Esophagus squamous epithelium (tissue), 5 donors: ENCODE measurements at places on chromosomes 3 and 15.

- no peak for DNase-seq
Observed at GRCh38 chr3:82080261-82080660, 318.8 kb upstream of the GBE1 start.

GRCh38 chr15:42494998-42495360 lies 455 bp upstream of the SNAP23 start:
- DNase-seq, result no peak

- DNase-seq, result no peak
Observed at GRCh38 chr3:65855370-65856100, 183.2 kb downstream of the MAGI1 start.

- DNase-seq, result no peak
Observed at GRCh38 chr3:105876780-105877327, 8.0 kb upstream of the CBLB start.

DNA sequence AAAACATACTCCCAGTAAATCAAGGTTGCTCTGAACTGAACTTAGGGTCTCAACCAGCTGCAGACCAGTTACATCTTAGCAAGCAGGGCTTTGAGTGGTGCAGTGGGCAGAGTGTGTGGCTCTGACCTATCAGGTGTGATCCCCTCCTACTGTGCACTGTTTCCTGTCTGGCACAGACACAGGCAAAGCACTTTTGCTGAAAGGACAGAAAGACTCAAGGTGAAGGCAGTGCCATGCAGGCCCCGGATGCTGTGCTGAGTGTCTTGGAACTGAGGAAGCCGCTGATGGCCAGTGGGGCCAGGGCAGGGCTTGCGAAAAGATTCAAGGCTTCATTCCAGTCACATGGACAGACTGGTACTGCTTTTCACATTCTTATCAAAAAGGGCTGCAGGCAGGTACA lies 85.2 kb downstream of the CACNA1D start:
- DNase-seq, result no peak

- DNase-seq, result no peak
Observed at GRCh38 chr15:58257776-58258325, 119.7 kb downstream of the AQP9 start.

DNA sequence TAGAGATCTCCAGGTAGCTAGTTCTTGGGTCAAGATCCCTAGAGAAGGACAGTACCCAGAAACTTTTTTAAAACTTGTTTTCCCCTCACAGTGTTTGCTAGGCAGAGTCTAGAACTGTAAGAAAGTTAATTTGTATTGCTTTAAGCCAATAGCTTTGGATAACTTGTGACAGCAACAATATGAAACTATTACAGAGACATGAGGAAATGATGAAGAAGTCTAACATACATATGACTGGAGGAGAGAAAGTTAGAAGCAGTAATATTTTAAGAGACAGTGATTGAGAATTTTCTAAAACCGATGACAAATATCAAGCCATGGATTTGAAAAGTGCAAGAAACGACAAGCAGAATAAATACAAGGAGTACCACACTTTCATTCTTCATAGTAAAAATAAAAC lies 10.0 kb downstream of the HMG20A start:
- no peak for DNase-seq

GRCh38 chr3:49775538-49775937 lies 10.8 kb downstream of the IP6K1 start:
- DNase-seq, result no peak

- DNase-seq, result no peak
Observed at GRCh38 chr3:87158823-87159222, 68.3 kb upstream of the CHMP2B start.

DNA sequence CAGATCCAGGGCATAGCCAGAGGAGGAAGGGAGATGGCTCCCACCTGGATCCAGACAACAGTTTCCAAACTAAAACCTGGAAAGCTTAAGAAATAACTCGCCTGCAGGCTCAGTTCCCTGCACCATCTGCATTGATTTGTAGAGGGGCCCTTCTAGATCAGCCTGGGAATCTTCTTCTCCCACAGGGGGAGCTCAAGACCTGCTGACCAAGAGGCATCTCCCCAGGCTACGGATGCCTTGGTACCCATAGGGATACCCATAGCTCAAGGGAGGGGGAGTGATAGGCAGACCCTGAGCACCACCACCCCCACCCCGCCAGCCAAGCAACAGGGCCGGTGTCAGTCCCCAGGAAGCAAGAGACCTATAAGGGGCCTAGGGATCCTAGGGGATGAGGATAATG lies 28.0 kb upstream of the DCLK3 start:
- no peak for DNase-seq

DNA sequence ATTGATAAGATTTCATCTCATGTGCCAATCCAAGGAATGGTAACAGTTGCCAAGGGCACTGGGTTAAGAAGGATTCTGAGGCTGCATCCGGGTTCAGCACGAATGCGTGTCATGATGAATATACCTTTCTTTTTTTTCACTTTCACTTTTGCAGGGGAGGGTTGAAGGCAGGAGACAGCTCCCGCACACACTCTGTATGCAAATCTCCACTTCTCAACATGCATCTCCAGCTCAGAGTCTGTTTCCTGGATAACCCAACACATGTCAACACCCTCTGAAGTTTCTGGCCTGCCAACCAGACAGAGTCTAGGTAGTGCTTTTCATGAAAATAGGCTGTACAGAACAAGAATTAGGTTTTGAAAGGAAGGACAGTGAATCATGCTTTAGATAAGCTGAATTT lies 21.6 kb downstream of the B4GALT4 start:
- no peak for DNase-seq

DNA sequence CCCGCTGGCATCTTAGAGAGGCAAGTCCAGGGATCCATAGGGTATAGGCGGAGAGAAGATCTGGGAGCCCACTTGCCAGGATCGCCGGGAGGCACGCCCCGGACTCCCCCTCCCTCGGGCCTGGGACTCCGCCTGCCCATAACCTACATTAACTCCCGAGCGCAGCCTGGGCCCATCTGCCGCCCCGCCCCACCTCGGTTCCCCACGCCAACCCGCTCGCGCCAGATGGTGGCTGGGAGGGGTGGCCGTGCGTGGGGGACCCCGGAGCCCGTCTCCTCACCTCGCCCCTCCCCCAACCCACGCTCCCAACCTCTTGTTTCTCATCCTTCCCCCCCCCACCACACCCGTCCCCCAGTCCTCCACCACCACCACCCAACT lies 1.7 kb upstream of the DLL4 start:
- DNase-seq, result no peak

DNA sequence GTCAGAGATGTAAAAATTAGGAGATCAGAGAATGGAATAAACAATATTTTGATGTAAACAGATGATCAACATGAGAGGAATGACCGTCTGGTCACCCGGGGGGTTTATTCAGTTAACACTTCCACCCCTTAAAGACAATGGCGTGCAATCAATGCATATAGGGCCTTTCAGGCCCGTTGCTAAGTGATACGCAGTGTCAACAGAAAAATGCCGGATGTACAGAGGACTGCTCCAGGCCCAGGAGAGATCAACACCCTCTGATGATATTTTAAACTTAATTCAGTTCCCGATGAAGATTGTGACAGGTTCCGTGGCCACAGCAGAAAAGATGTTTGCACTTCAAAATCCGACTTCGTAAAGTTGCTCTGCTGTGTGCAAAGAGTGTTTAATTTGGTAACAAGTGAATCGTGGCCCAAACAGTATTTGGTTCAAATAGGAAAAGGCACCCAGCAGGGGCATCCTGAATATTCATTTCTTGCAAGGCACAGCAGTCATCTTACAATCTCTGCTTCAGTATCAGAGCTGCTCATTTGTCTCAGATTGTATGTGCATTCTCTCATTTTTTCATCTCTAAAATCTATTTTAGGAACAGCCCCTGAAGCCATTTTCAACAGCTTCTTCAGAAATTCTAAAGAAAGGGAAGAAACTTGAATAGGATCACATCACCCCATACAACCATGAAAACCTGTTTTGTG lies 72.6 kb downstream of the FOXB1 start:
- DNase-seq, result no peak

DNA sequence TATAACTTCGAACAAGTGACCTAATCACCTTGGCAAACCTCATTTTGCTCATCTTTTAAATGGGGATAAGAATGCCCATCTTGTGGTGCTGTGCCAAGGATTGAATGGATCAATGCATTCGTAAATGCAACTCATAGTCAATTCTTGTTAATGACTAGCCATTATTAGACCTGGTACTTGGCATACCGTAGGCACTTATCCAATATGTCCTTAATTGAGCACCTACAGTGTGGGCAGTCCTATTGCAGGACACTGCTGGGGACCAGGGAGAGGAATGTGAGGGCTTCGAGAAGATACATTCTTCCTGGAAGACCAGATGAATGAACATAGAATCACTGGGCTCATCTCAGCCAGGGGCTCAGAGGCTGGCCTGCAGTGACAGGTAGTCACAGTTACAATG lies 177.2 kb upstream of the TLE3 start:
- no peak for DNase-seq

DNA sequence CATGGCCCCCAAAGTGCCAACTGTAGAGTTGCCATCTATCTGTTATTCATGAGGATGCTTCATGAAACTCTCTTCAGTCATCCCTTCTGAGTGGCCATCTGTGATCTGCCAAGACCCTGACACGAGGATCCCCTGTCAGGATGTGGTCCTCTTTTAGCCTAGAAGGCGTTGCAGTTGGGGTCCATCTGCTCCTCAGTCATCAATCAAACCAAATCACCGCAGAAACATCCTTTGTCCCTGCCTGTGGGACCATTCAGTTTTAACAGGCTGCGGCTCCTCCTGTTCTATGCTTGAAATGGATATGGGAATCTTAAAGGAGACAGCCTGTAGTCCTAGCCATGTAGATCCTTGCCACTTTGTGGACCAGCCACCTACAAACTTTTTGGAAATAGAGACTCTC lies 5.9 kb upstream of the RPS27L start:
- DNase-seq, result no peak

DNA sequence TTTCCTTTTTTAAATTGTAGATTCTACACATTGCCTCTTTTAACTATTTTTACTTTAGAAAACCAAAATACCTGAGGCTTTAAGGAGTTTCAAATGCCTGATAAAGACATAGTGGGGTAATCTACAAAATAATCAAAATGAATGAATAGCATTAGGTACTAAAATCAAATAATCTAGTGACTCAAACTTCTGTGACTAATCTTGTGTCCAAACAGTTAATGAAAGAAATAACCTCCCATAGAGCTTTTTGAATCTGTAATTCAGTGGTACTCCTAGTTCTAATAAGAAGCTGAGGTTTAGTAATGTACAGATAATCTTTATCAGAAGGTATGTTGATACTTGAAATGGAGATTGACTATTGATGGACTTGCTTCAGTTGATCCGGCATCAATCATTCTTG lies 53.0 kb downstream of the DTWD1 start:
- no peak for DNase-seq

GRCh38 chr15:90004671-90005070 lies 3.5 kb downstream of the ZNF710 start:
- no peak for DNase-seq

GRCh38 chr15:100307241-100308212 lies 34.2 kb downstream of the ADAMTS17 start:
- no peak for DNase-seq

DNA sequence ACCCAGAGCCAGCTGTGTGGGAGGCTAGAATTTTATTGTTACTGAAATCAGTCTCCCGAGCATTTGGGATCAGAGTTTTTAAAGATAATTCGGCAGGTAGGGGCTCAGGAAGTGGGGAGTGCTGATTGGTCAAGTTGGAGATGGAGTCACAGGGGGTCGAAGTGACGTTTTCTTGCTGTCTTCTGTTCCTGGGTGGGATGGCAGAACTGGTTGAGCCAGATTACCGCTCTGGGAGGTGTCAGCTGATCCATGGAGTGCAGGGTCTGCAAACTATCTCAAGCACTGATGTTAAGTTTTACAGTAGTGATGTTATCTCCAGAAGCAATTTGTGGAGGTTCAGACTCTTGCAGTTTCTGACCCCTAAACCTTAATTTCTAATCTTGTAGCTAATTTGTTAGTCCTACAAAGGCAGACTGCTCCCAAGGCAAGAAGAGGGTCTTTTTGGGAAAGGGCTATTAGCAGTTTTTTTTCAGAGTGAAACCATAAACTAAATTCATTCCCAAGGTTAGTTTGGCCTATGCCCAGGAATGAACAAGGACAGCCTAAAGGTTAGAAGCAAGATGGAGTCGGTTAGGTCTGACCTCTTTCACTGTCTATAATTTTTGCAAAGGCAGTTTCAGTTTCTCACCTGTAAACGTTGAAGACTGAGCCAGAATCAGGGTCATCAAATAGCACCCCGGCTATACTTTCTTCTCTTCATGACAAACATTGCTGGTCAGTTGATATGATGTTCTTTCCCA lies 28.2 kb downstream of the FLNB start:
- DNase-seq, result no peak

GRCh38 chr15:72809329-72809728 lies 25.8 kb upstream of the ADPGK start:
- no peak for DNase-seq

- no peak for DNase-seq
Observed at GRCh38 chr15:62899090-62899493, 143.5 kb upstream of the TPM1 start.

DNA sequence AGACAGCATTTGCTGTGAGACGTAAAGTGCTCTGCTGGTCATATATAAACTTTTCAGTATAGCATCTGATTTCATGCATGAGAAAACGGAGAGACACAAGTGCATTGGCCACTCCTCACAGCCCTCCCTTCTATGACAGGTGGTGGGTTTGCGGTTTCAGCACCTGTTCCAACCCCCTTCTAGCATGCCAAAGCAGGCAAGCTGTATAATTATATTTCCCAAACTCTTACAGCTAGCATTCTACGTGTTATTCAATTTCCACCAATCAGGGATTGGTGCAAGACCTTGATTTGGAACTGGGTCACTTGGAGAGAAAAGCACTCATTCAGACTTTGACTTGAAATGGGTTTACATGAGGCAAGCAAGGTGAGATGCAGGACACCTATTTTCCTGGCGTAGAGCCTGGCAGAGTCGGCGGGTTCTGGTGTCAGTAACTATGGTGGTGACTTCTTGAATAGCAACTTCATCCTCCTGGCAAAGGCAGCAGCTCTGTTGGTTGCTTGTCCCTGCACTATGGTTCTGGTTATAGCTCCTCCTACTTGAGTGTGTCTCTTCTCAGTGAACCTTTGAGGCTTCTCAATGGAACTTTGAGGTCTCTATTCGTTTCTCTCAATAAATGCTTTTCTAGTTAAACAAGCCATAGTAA lies 356.5 kb downstream of the TBL1XR1 start:
- DNase-seq, result no peak

DNA sequence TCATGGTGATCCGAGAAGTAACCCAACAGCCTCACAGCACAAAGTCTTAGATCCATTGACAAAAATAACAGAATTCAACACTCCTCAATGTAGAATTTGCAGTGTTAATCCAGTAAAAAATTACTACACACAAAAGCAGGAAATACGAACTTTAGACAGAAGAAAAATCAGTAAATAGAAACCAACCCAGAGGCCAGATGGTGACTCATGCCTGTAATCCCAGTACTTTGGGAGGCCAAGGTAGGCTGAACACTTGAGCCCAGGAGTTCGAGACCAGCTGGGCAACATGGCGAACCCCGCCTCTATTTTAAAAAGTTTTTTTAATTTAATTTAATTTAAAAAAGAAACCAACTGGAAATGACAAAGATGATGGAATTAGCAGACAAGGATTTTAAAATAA lies 36.1 kb downstream of the SELENOT start:
- DNase-seq, result no peak
